ENCODE measurements at places on chromosomes 1 and 21.

GRCh38 chr1:197081117-197081753 is 14.2 kb upstream of the F13B start:
- no peak for DNase-seq

- DNase-seq, result peak; percentile 47
Measured at GRCh38 chr1:14598007-14598497, 433 bp upstream of the KAZN start.

DNA sequence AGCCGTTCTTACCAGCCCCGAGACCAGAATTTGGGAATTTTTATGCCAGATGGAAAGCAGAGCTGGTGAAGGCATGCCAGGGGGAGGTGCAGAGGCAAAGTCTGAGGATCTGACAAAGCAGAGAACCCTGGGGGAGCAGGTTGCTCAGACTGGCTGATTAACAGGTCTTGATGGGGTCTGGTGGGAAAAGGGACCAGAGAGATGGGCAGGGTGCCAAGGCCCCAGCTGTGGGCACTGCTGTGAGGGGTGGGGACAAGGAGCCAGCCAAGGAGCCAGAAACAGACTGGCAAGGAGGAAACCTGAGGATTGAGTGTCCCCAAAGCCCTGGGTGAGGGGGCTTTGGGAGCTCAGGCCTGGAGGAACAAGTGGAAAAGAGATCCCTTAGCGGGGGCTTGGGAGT is 21.4 kb downstream of the RPS6KA1 start:
- no peak for DNase-seq

DNA sequence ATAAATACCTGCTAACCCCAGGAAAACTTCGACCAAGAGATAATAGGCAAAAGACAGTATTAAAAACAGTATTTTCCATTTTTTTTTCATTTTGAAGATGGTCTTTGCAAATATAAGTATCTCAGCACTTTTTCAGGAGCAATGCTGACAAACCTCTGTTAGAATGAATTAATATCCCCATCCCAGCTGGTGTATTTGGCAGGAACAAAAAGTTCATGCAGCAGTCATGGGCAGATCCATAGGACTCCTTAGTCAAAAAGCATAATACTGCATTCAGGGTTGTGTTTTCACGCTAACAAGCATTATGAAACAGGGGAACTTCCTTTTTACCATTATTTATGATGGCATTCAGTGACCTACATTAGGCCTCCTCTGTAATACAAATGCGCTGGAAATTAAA is 344.0 kb downstream of the ST6GALNAC3 start:
- no peak for DNase-seq

DNA sequence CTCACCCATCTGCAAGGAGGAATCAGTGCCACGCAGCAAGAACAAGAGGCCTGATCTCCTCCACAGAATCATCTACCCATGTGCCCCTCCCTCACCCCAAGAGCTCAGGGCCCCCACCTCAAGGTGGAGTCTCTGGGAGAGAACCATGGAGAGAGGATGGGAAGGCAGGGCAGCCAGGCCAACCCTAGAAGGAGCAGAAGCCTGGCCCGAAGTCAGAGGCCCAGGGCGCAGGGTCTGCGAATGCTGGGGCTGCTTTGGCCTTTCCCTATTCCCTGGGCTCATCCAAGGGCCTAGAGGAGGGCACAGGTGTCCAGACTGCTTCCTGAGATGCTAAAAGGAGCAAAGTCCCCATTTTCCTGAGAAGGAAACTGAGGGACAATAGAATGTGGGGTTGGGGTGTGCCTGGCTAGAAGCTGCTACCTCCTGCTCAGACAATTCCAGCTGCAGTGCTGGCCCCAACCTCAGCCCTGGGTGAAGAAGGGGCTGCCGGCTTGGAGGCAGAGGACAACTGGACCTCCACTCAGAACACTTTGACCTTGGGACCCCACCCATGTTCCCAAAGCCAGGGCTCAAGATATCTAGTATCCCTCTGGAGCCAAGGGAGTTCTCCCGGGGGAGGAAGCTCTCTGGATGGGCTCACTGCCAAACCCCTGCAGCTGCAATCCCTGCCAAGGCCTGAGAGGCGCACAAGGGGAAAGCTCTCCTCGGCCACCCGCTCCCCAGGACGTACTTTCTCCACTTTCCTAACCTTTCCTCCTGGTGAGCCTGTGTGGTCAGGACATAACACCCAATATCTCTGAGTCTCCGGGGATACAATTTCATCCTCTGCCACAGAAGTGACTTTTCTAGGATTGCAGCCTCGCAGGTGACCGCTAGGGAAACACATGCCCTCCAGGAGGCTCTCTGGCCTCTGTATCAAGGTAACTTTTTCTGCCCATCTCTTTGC is 16.6 kb upstream of the LEMD1 start:
- DNase-seq, result peak; percentile 82

DNA sequence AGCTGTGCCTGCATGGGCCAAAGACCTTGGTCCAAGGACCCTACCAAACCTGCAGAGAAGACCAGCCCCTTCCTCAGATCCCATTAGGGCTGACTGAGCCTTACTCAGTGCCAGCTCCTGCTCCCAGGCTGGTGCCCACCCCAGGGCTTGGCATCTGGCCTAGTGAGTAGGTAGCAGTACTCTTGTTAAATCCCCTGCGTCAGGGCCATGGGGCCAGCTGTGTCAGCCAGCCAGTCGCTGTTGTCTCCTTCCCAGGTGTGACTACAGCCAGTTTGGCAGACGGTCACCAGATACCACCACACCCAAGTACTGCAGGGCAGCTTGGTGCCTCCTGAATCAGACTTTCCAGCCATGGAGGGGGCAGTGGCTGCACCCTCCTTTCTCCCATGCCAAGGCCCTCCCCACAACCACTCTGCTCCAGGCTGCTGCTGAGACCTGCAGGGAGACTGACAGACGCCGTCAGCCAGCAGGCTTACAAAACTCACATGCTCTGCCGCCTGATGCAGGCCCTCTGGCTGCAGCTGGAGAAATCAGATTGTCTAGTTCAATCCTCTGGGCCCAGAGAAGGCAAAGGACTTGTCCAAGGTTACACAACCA is 3.0 kb downstream of the TENT5B start:
- peak; percentile 52 for DNase-seq

DNA sequence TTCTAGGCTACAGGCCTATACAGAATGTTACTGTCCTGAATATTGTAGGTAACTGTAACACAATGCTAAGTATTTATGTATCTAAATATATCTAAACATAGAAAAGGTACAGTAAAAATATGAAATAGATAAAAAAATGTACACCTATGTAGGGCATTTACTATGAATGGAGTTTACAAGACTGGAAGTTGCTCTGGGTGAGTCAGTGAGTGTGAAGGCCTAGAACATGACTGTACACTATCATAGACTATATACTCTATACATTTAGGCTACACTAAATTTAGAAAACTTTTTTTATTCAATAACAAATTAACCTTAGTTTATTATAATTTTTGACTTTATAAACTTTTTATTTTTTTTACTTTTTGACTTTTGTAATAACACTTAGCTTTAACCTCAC is 136.9 kb downstream of the DUSP10 start:
- no peak for DNase-seq

DNA sequence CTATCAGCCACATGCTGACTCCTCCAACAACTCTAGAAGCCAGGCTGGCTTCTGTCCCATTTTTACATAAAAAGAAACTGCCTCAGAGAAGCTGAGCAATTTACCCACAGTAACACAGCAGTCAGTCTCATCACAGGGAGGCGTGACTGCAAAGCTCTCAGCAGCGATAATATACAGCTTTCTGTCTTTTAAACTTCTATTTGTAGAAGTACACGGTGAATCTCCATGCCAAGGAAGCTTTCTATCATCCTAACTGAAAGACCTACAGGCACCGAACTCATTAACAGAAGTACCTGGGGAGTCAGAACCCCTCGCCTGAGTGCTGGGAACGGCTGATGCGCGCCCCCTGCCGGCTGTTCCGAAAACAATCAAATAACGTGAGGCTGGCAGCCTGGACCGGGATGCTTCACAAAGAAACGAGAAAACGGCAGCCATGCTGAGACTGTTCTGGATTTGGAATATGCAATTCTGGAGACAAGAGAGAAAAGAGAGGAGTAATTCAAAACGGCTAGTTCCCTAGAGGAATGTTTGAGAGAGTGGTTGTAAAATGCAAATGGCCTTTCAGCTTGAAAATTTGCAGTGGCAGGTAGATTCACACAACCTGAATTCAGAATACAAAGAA is 43.5 kb upstream of the RAB4A start:
- DNase-seq, result peak; percentile 93

- no peak for DNase-seq
Measured at GRCh38 chr1:208156741-208157140, 87.4 kb downstream of the PLXNA2 start.

DNA sequence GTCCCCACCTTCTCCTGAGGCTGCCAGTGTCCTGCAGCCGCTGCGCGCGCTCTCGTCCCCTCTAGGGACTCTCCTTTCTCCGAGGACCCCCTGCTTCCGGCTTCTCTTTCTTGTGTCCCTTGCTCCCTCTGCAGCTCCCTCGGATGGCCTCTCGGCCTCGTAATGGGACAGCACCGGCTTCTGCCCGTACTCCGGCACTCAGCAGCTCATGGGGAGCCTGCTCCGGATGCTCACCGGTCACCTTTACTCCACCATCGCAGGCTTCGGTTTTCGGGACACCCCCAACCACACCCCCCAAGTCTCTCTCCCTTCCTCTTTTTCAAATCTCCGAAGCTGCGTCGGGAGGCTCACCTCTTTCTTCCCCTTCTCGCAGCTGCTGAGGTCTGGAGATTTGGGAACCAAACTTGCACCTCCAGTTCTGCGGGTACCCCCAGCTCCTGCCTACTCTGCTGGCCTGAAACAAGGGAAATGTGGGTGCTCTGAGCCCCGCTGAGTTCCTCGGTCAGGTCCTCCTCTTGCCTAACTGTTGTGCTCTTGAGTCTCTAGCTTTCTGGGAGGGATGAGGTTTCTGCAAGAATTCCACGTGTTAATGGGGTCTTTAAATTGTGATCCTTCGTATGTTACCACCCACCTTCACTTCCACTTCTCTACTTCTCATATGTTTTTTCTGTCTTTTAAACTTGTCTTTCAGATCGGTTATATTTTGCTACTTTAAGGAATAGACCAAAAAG is 930 bp downstream of the CDC14A start:
- peak; percentile 60 for DNase-seq

- no peak for DNase-seq
Measured at GRCh38 chr21:27681038-27681437, 714.1 kb upstream of the ADAMTS5 start.

GRCh38 chr1:23354245-23354644 is 10.2 kb upstream of the HNRNPR start:
- DNase-seq, result no peak

DNA sequence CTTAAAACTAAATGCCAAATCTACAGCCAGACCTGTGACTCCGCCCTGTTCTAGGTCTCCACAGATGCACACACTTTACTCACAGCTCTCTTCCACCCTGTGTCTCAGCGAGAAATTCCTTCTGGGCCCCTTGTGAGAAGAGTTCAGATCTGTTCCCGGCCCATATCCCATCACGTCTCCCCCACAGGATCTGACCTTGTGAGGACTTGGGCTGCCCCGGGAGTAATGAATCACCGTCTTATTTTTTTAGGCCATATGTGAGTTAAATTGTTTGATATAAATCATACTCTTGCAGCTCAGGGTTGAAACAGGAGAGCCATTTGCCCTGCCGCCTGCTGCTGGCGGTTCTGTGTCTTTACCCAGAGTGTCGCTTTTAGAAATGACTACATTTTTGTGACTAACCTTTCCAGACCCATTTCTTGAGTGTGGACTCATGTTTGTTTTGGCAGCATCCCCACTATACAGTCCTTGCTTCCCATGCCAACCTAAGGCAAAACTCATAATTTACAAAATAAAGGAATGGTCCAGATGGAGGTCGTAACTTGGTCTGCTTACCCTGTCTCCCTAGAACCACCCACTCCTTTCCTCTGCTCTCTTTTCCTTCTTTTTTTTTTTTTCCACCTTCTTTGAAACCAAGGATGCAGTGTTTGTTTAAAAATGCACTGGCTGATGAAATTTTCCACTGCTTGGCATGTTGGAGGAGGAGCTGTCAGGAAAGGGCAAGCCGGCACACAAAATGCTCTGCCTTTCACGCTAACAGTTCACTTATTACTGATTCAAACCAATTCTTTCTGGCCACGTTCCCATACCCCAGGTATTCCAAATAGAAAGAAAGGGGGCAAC is 98.0 kb upstream of the C1orf105 start:
- DNase-seq, result peak; percentile 56

DNA sequence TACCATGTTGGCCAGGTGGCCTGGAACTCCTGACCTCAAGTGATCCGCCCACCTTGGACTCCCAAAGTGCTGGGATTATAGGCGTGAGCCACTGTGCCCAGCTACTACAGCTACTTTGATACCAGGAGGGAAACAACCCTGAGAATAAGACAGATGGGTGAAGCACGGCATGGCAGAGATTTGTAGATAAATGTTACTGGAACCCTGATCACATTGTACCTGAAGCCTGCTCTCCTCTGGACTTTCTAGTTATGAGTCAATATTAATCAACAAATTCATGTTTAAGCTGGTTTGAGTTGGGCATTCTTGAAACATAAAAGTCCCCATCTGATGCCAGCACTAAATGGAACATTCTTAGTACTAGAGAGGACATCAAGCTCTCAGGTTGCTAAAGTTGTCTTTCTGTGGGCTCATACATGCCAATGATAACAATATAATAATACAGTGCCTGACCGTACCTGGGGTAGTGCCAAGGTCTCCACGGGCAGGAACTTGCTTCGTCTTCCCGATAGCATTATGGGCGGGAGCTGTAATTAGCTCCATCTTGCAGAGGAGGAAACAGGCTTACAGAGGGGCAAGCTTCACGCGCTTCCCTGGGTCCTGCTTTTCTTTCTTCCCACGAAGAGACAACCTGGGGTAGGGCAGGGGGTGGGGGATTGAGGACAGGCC is 30.7 kb upstream of the SLC19A1 start:
- DNase-seq, result no peak

- DNase-seq, result no peak
Measured at GRCh38 chr21:23644768-23645167, 1962.5 kb downstream of the MRPL39 start.

GRCh38 chr1:6544831-6545230 is 9.5 kb downstream of the NOL9 start:
- DNase-seq, result no peak

- DNase-seq, result no peak
Measured at GRCh38 chr1:212629450-212630157, 21.0 kb downstream of the ATF3 start.

Measured in hepatocyte (in vitro differentiated cells).